ENCODE measurements at places on chromosomes 16 and 17. TPM values are rescaled to one million over a fixed set of nuclear protein-coding genes. Genes with fewer than 3 reads are reported as not detected.

GRCh38 chr16:87971933-87972332 is 20.7 kb downstream of the BANP start:
- DNase-seq: no peak

- DNase-seq: no peak
Observed at GRCh38 chr17:80119271-80119791, 17.9 kb downstream of the GAA start.

DNA sequence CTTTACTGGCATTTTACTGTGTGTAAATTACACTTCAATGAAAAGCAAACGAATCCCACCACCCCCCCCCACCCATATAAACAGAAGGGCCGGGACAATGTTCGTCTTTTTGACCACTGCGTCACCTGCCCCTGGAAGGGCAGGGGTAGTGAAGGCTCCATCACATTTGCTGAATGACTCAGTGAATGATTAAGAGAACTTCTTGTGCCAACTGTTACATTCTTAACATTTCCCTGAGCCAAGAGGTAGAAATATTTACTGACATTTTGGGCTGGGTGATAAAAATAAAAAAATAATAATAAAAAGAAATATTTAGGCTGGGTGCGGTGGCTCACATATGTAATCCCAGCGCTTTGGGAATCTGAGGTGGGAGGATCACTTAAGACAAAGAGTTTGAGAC is 24.1 kb downstream of the C16orf96 start:
- no peak for DNase-seq

- no peak for DNase-seq
Observed at GRCh38 chr16:27737513-27737912, 187.6 kb downstream of the KATNIP start.

GRCh38 chr17:79989106-79989835 is 46.4 kb downstream of the TBC1D16 start:
- no peak for DNase-seq

- DNase-seq: no peak
Observed at GRCh38 chr16:13231365-13231764, 330.0 kb downstream of the SHISA9 start.

- DNase-seq: no peak
Observed at GRCh38 chr16:9055661-9056060, 35.8 kb upstream of the HAPSTR1 start.

DNA sequence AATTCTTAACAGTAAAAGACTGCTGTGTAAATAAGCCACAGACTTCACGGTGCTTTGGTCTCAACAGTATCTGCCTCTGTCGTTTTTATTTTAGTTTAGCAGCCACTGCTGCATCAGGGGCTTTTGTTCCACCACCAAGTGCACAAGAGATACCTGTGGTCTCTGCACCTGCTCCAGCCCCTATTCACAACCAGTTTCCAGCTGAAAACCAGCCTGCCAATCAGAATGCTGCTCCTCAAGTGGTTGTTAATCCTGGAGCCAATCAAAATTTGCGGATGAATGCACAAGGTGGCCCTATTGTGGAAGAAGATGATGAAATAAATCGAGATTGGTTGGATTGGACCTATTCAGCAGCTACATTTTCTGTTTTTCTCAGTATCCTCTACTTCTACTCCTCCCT is 7.9 kb downstream of the HERPUD1 start:
- DNase-seq: no peak

GRCh38 chr17:35523296-35523695 is 14.2 kb downstream of the SLFN12L start:
- no peak for DNase-seq

DNA sequence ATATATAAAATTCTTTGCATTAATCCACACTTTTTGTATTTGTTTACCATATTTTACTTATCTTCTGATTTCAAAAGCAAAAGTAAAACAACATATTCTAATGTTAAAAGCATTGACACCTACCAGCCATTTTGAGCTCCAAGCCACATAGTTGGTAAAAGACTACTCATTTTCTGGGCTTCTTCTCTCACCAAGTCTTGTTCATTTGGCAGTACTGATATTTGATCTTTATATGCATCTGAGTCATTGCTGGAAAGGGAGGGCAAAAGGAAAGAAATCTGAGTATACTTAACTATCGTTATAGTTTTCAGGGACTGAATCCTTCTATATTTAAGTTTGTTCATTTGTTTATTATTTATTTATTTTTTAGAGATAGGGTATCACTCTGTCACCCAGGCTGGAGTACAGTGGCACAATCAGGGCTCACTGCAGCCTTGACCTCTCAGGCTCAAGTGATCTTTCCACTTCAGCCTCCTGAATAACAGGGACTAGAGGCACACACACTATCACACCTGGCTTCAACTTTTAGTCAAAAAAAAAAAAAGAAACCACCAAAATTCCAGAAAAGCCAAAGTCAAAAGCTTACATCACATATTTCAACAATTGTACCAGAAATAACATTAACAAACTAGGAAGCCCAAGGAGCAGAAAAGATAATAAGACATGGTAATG is 121.0 kb upstream of the TOB1 start:
- no peak for DNase-seq

DNA sequence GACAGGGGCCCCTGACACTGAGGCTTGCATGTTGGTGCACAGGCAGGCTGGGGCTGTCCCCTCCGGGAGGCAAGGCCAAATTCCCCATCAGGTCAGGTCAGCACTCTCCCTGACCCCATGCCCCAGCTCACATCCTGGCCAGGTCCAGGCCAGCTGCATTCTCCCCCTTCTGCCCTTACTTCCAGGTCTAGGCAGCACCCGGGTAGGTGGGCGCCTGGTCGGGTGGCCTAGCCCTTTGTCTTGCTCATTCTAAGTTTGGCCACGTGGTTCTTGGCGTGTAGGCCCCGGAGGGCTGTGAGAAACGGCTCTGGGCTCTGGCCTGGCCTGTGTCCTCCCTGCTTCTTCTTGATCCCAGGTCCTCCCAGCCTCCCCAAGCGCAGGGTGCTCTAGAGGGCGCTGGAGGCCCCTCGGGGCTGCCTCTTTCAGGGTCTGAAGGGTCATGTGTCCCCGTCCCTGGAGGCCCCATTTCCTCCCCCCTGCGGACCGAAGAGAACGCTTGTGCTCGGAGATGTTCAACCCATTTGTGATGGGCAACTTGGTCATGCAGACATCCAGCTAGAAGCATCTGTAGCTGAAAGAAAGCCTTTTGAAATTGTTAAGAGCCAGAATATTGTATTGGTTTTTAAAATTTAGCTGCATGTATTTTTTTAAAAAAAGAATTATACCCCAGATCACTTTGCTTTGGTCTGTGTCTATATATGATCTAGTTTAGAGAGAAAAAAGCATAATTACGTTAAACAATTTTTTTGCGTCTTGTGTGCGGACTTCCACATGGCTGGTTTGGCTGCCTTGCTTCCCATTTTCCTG is 6.7 kb downstream of the BAHCC1 start:
- peak; percentile 33 for DNase-seq

DNA sequence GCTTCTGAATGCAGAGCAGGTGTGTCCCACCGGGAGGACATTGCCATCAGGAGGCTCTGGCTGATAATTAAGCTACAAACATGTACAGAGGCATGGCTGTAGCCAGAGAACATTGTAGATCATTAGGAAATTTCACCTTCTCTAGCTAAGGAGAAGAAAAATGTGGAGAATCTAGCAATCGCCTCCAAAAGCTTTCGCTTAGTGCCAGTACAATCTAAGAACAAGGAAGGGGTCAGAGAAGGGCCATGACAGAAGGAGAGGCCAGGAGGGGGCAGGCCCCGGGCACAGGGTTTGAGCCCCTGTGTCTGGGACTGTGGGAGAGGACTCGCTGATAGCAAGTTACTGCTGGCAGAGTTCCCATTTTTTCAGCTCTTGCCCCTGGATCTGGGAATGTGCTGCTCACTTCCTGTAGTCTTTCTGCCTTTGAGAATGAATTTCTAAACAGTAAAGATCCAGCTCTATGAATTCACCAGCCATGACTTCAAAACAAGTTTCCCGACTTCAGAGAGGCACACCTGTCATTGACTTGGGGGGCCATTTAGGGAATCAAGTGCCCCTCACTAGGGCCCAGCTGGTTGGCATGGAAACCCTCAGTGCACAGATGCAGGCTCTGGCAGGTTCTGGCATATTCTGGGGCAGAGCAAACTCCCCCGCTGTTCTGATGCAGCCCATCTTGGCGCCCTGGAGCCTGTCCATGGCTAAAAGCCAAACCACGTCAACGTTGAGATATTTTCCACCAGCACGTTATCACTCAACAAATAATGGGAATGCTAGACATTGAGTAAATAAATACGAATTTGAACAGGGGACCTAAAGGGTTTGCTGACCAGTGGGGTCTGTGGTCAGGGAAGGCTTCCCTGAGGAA is 59.5 kb upstream of the CACNG4 start:
- no peak for DNase-seq

GRCh38 chr17:40485851-40486521 is 15.4 kb downstream of the TNS4 start:
- peak; percentile 81 for DNase-seq

- DNase-seq: peak; percentile 21
Observed at GRCh38 chr17:35788477-35789368, 6.7 kb downstream of the MMP28 start.

GRCh38 chr16:30139583-30140481 is 16.8 kb upstream of the MAPK3 start:
- peak; percentile 40 for DNase-seq

DNA sequence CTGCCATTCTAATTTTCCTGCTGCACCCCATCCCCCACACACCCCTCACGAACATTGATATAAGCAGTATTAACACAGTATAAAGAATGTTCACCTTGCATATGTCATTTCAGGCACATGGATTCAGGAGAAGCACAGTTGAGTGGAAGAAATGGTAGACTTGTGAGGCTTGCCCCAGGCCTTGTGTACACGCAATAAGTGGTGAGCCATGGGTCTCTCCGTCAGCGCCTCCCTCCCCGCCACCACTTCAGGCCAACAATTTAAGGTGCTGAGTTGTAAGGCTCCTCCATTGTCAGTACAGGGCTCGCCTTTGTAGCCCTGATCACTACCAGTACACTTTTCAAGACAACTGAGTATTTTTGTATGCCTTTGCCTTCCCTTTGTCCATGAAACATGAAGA is 12.2 kb upstream of the CLEC18C start:
- DNase-seq: no peak

DNA sequence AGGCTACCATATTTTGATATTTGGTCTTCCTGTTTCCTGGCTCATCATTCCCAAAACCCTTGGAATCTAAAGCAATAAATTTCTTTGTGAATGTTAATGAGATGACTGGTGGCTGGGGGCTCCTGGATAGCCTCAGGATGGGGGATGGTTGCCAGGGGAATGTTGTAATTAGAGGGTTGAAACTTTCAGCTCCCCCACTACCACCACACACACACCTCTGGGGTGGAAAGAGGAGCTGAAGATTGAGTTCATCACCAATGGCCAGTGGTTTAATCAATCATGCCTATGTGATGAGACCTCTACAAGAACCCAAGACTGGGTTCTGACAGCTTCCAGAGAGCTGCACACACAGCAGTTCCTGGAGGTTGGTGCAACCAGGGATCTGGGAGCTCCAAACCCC is 59.1 kb downstream of the HS3ST3A1 start:
- DNase-seq: no peak

GRCh38 chr17:58536542-58536941 is 22.1 kb upstream of the MTMR4 start:
- DNase-seq: no peak

GRCh38 chr17:1003972-1004768 is 7.2 kb downstream of the TIMM22 start:
- no peak for DNase-seq

DNA sequence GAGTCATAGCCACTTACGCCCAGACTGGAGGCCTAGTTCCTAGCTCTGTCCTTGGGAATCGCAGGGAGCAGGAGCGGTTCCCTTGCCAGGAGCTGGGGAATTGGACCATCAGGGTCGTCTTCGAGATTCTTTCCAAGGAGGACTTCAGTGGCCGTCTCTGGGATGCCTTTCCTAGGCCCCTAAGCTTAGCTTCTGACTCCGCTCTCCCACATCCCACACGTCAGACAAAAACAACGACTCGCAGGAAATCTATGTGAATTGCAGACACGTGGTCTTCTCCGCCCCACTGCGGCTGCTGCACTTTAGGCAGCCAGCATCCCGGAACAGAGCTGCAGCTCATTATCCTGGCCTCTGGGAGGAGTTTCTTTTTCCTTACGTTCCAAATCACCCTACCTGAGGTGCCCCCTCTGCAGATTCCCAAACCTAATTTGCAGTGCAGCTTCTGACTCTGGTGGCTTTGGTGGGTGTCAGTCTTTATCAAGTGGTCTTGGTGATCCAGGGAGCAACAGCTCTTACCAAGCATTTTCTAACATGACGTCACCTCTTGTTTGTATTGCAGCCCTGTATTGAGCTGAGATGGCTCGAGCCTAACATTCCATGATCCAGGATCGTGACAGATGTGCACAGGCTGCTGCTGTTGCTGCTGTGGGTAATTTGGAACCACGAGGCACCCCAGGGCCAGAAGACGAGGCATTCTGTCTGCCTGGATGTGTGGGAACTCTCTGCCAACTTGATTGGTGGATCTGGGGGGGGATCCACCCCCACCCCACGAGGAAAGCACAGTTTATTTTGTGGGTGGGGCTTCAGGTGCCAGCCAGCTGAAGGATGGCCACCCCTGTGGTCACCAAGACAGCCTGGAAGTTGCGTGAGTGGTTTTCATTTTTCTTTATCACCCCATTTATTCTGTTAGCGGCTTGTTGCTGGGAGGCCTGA is 1.1 kb downstream of the KATNB1 start:
- DNase-seq: peak; percentile 68

DNA sequence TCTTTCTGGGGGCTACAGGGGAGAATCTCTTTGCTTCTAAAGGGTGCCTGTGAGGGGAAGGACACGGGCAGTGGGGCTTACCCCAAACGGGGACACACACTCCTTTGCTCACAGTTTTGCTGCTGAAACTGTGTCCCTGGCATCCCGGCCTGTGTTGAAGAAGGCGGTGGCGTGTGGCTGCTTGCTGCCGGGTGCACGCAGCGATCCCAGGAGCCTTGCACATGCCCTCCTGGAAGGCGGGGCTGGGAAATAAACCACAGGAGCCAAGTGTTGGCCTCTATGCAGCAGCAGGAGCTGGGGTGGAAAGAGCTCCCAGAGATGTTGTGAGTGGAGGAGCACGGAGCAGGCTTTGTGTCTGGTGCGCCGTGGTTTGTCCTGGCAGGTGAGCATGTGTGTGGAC is 131.0 kb upstream of the CIBAR2 start:
- no peak for DNase-seq

GRCh38 chr17:74163836-74164235 is 39.6 kb upstream of the RPL38 start:
- DNase-seq: no peak

- no peak for DNase-seq
Observed at GRCh38 chr16:23859713-23860269, 24.0 kb downstream of the PRKCB start.

Gene C16orf86
- 3.6 TPM for total RNA-seq

Gene PALB2
- total RNA-seq: 18.1 TPM

Gene HIGD1B
- total RNA-seq: not detected

Gene TPSAB1
- total RNA-seq: not detected

Gene SKAP1
- 60.3 TPM for total RNA-seq

Gene PSMC3IP
- 38.6 TPM for total RNA-seq

Gene CYGB
- not detected for total RNA-seq

Gene OR1A1
- total RNA-seq: not detected

Gene SRL
- not detected for total RNA-seq

Gene VEZF1
- 22.0 TPM for total RNA-seq

Gene TACO1
- 27.6 TPM for total RNA-seq

Gene SHBG
- not detected for total RNA-seq

Gene TBC1D26
- total RNA-seq: 0.69 TPM

Gene CACNA1H
- 0.84 TPM for total RNA-seq

Data from activated naive CD4-positive, alpha-beta T cell treated with anti-CD3 and anti-CD28 coated beads for 36 hours (primary cell).